ENCODE measurements at places on chromosomes 6 and 20. TPM values are rescaled to one million over a fixed set of nuclear protein-coding genes. Genes with fewer than 3 reads are reported as not detected.

GRCh38 chr6:130587778-130588520 lies 222.1 kb downstream of the TMEM200A start:
- H3K4me1 ChIP-seq = no peaks in the 10 kb centered on the region
- H3K27ac ChIP-seq = no peak overlapping the region
- no peaks in the 10 kb centered on the region for H3K36me3 ChIP-seq
- DNase-seq = peak; percentile 68

- no peak overlapping the region for H3K4me3 ChIP-seq
- no peak for DNase-seq
- no peaks in the 10 kb centered on the region for H3K4me1 ChIP-seq
- H3K27ac ChIP-seq = no peak overlapping the region
- H3K27me3 ChIP-seq = no peaks in the 10 kb centered on the region
- H3K36me3 ChIP-seq = no peaks in the 10 kb centered on the region
These were observed 578.3 kb downstream of the PTPRT start for GRCh38 chr20:42611423-42611822.

DNA sequence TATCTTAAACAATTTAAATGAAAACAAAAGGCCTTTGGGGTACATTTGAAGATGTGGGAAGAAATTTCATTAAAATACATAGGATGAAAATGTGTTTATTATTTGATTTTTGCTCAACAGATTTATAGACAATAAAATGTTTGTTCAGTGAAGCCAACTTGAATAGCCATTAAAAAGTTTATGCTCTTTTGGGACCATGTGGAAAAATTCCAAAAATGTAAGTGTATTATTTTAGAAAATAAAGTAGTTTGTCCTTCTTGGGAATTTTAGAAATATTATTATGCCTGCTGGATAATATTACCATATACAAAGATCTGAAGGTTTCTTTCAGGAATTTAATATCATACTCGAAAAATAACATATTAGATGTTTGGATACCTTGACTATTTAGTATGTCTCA lies 131.3 kb downstream of the EPM2A start:
- no peak overlapping the region for H3K27ac ChIP-seq
- no peak overlapping the region for H3K4me3 ChIP-seq
- H3K4me1 ChIP-seq = no peaks in the 10 kb centered on the region
- no peaks in the 10 kb centered on the region for H3K27me3 ChIP-seq
- H3K36me3 ChIP-seq = no peaks in the 10 kb centered on the region

GRCh38 chr6:44464527-44465310 lies 77.2 kb downstream of the CDC5L start:
- H3K4me1 ChIP-seq = peaks cover 3% of the 10 kb centered on the region
- no peaks in the 10 kb centered on the region for H3K36me3 ChIP-seq
- no peak overlapping the region for H3K4me3 ChIP-seq
- no peak for DNase-seq
- H3K27me3 ChIP-seq = no peaks in the 10 kb centered on the region
- no peak overlapping the region for H3K27ac ChIP-seq

DNA sequence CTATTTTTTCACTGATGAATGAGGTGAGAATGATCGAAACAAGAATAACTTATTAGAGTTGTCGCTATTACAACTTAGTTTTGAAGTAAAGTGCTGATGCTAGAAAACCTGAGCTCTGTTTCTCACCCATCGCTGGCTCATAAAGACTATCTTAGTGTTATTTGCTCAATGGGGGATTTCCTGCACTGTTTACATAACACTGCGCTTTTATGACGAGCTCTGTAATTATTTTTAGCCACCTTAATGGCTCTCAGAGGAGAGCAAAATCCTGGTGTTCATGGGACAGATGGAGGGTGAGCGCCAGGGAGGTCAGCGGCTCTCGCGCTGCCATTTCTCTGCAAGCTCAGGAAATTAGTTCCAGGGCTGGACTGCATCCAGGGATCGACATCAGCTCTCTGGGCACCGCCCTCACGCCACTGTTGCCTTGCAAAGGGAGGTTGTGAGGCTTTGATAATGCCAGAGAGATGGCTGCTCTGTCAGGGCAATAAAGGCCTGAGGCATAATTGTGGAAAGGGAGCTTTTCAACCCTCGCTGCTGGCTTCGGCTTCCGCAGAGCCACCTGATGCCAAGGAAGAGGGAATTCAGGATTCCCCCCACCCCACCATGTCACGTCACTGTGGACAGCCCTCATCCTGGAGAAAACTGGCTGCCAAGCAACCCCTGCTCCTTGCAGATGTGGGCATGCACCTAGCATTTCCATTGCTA lies 72.0 kb downstream of the DACT2 start:
- H3K27ac ChIP-seq = no peak overlapping the region
- H3K36me3 ChIP-seq = no peaks in the 10 kb centered on the region
- DNase-seq = no peak
- H3K4me3 ChIP-seq = no peak overlapping the region
- H3K27me3 ChIP-seq = no peaks in the 10 kb centered on the region
- no peaks in the 10 kb centered on the region for H3K4me1 ChIP-seq

GRCh38 chr20:47817573-47817972 lies 32.3 kb upstream of the SULF2 start:
- H3K36me3 ChIP-seq = no peaks in the 10 kb centered on the region
- no peaks in the 10 kb centered on the region for H3K4me1 ChIP-seq
- no peak overlapping the region for H3K4me3 ChIP-seq
- H3K27ac ChIP-seq = no peak overlapping the region

DNA sequence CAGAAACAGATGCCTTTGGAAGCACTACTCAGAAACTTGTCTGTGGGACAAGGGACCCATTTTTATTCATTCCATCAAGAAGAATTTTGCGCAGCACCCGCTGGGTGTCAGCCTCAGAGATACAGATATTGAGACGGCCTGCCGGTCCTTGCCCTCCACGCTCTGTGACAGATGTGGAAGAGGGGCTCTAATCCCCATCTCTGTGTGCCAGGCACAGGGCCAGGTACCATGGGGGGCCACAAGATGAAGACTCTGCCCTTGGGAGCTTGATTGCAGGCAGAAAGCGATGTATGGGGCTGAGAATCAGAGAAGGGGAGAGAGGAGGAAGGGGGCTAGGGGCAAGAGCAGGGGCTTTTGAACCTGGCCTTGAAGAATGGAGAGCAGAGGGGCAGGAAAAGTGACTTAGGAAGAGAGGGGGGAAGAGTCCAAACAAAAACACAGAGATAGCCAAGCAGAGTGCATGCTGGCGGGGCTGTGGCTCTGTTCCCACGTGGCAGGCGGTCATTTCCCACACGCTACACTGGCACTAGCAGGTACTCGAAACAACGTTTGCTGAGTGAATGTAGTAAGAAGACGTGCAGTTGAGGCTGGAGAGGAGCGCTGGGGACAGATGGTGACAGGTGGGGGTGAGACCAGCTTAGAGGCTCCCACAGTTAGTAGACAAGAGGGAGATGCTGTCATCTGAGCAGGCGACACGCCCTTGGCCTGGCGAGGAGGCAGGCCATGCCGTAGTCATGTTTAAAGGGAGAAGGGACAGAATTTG lies 170.3 kb upstream of the SNX9 start:
- no peak overlapping the region for H3K27ac ChIP-seq
- no peaks in the 10 kb centered on the region for H3K36me3 ChIP-seq
- no peak overlapping the region for H3K4me3 ChIP-seq

GRCh38 chr20:53282217-53282955 lies 310.2 kb downstream of the TSHZ2 start:
- no peaks in the 10 kb centered on the region for H3K4me1 ChIP-seq
- H3K27me3 ChIP-seq = no peaks in the 10 kb centered on the region
- no peak for DNase-seq
- no peak overlapping the region for H3K4me3 ChIP-seq

The HSD17B8 gene
- 5.9 TPM for polyA plus RNA-seq

DNA sequence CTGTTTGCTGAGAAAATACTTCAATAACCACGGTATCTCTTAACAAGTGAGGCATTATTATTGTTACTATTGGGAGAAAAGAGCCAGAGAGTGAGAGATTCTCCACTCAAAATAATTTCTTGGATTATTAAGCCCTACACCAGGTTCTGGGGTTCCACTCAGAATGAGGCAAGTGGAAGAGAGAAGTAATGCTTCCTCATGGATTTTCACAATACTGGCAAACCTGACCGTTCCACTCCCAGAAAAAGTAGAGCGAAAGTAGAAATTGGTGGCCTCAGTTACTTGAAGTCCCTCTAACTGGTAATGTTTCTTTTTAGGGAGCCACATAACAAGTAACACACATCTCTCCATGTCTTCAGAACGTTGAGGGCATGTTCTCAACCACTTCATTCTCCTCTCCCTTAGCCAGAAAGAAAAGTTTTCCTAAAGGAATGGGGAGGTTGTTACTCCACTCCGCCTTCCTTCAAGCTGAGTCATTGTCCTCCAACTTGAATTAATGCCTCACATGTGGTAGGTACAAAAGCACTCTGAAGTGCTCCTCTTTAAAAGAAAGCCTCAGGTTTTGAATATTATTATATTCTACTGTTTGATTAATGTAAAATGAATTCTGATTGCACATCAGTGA lies 1.9 kb downstream of the BAG2 start:
- DNase-seq = peak; percentile 86
- H3K4me3 ChIP-seq = peak overlapping the region; percentile 63
- no peaks in the 10 kb centered on the region for H3K27me3 ChIP-seq
- no peaks in the 10 kb centered on the region for H3K36me3 ChIP-seq
- peaks cover 10% of the 10 kb centered on the region for H3K4me1 ChIP-seq
- peak overlapping the region; percentile 92 for H3K27ac ChIP-seq

The NKAIN2 gene
- not detected for polyA plus RNA-seq

GRCh38 chr6:139133262-139134063 lies 1.4 kb upstream of the HECA start:
- H3K4me1 ChIP-seq = peaks cover 3% of the 10 kb centered on the region
- H3K4me3 ChIP-seq = no peak overlapping the region
- no peaks in the 10 kb centered on the region for H3K27me3 ChIP-seq
- DNase-seq = no peak

DNA sequence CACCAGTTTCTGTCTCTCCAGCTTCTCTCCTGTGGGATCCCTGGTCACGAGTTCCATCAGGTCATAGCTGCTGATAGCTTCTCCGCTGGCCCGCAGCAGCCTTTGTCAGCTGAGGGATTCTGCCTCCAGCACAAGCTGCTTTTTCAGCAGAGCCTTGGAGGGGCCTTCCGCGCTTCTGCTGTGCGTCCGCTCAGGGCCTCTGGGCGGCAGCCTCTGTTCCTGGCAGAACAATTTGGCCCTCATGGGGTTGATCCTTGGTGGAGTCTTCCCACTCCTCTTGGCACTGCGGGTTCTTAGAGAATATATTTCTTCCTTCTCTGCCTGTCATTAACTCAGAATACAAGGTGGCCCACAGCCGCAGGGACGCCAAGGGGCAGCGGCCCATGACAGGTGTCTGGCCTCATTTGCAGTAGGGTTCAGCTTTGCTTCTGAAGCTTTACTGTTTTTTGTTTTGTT lies 158.8 kb downstream of the DTNBP1 start:
- H3K36me3 ChIP-seq = peaks cover 1% of the 10 kb centered on the region
- DNase-seq = no peak
- peaks cover 7% of the 10 kb centered on the region for H3K4me1 ChIP-seq
- no peaks in the 10 kb centered on the region for H3K27me3 ChIP-seq
- H3K4me3 ChIP-seq = no peak overlapping the region

GRCh38 chr20:50126662-50127061 lies 13.7 kb upstream of the UBE2V1 start:
- H3K36me3 ChIP-seq = peaks cover 33% of the 10 kb centered on the region
- no peak overlapping the region for H3K4me3 ChIP-seq
- H3K27ac ChIP-seq = no peak overlapping the region
- peak; percentile 45 for DNase-seq

DNA sequence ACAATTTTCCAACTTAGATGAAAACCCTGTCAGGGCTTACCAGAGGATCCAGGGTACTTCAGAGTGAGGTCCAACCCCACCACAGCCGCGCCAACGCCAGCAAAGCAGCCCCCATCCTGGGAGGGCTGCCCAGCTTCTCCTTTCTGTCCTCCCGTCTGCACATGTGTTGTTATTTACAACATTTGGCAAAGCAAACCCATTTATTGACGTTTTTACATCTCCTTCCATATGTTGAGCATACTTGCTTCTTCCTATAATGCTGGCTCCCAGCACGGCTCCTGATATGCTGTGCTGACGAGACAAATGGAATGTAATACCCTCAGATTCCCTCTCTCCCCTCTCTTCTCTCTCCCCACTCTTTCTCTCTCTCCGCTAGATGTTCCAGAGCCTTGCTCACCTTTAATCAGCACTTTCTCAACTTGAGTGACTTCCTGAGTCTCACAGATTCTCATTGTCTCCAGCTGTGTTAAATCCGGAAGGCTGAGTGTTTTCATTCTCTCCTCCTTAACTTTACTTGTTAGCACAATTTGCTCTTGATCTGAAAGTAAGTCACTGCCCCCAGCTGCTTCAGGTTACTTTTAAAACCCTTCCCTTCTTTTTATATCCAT lies 22.7 kb downstream of the RCAN2 start:
- no peak overlapping the region for H3K4me3 ChIP-seq
- no peak overlapping the region for H3K27ac ChIP-seq
- H3K4me1 ChIP-seq = peaks cover 2% of the 10 kb centered on the region
- DNase-seq = no peak

GRCh38 chr6:56953597-56954402 lies 1.1 kb upstream of the BEND6 start:
- DNase-seq = peak; percentile 35
- H3K27ac ChIP-seq = peak overlapping the region; percentile 99
- H3K27me3 ChIP-seq = no peaks in the 10 kb centered on the region
- H3K4me3 ChIP-seq = peak overlapping the region; percentile 66
- H3K4me1 ChIP-seq = peaks cover 14% of the 10 kb centered on the region

- H3K4me3 ChIP-seq = no peak overlapping the region
- DNase-seq = no peak
- no peaks in the 10 kb centered on the region for H3K4me1 ChIP-seq
- H3K36me3 ChIP-seq = no peaks in the 10 kb centered on the region
- H3K27ac ChIP-seq = no peak overlapping the region
These were observed 172.9 kb upstream of the SASH1 start for GRCh38 chr6:148169706-148170105.

DNA sequence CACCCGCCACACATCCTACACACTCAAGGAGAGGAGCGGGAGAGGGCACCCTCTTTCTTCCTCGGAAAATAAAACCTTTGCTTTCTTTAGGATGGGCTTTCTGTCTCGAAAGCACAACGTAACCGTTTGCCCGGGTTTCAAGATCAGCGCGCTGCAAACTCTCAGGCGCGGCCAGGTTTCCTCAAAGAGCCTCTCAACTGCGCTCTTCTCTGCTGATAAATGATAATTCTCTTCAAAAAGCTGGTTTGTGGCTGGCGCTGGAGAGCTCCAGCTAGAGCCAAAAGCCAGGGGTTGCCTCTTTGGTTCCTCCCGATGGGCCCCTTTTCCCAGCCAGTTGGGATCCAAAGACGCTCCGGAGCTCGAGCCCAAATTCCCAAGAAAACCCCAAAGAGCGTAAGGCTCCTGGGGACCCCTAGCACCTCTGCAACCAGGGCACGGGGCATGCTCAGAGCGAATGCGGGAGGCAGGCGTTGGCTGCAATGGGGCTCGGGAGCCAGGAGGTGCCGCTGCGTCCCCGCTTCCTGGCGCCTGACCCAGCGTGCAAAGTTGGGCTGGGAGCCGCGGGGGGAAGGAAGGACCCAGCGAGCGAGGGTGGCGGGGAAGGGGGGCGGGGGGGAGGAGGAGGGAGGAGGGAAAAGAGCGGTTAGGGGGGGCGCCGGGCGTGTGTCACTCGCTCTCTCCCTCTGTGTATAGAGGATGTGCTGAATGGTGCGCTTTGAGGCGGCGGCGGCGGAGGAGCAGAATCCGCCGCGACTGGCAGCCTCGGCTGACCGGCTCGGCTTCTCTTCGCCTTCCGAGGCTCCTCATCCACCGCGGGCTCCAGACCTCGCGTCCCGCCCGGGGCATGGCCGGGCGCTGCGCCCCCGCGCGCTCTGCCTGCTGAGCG lies at the start of gene PLCB1:
Gene PLCB1, plus strand, starts transcription at position 669 of the 886 bp plus-strand sequence. CDS start 386 bp downstream, outside the sequence.
- no peaks in the 10 kb centered on the region for H3K27me3 ChIP-seq
- DNase-seq = peak; percentile 83
- peak within 1 kb of the TSS; percentile 68 for H3K4me3 ChIP-seq
- no peaks in the 10 kb centered on the region for H3K36me3 ChIP-seq
- H3K4me1 ChIP-seq = peaks cover 2% of the 10 kb centered on the region
- H3K27ac ChIP-seq = peak within 1 kb of the TSS; percentile 39

The SASH1 gene
- 44.6 TPM for polyA plus RNA-seq

The TSPO2 gene
- not detected for polyA plus RNA-seq

The ZBTB2 gene
- polyA plus RNA-seq = 27.4 TPM
